Stimulated activated CD8-positive, alpha-beta memory T cell treated with anti-CD3 and anti-CD28 coated beads, Interleukin-7, amount 100 ng/mL, for 4 hours (primary cell): ENCODE measurements at places on chromosomes 5 and 9.

- DNase-seq: no peak
Measured at GRCh38 chr5:128586848-128587247, 48.8 kb upstream of the FBN2 start.

DNA sequence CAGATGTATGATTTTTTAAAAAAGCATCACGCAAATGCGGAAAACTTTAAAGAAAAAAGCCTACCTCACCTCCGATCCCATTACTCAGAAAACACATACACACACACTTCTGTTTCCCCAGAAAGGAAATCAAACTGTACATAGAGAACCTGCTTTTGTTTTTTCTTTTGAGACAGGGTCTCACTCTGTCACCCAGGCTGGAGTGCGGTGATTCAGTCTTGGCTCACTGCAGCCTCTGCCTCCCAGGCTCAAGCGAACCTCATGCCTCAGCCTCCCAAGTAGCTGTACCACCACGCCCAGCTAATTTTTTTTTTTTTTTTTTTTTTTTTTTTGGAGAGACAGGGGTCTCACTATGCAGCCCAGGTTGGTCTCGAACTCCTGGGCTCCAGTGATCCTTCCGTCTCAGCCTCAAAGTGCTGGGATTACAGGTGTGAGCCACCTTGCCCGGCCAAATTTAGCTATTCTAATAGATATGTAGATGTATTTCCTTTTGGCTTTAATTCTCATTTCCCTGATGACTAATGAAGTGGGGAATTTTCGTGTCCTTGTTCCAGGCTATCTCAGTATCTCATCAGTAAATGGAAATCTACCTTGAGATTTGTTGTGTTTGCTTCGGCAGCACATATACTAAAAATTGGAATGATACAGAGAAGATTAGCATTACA is 25.7 kb upstream of the EEIG1 start:
- no peak for DNase-seq

DNA sequence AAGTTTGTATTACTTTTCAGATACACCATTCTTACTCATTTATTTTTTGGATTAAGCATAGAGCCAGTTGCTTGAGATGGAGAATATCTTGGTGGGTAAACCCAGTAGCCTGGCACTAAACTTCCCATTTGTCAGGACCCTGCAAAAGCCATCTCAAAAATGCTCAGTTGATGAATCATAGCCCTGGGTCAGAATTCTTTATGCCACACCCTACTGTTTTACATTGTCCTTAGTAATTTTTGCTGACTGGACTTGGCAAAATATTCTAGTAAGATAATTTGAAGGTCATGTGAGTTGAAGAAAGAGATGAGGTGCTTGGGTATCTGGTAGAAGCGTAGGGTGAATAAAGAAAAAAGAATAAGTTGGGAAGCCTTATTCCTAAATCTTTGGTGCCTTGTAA is 50.7 kb downstream of the C7 start:
- no peak for DNase-seq

DNA sequence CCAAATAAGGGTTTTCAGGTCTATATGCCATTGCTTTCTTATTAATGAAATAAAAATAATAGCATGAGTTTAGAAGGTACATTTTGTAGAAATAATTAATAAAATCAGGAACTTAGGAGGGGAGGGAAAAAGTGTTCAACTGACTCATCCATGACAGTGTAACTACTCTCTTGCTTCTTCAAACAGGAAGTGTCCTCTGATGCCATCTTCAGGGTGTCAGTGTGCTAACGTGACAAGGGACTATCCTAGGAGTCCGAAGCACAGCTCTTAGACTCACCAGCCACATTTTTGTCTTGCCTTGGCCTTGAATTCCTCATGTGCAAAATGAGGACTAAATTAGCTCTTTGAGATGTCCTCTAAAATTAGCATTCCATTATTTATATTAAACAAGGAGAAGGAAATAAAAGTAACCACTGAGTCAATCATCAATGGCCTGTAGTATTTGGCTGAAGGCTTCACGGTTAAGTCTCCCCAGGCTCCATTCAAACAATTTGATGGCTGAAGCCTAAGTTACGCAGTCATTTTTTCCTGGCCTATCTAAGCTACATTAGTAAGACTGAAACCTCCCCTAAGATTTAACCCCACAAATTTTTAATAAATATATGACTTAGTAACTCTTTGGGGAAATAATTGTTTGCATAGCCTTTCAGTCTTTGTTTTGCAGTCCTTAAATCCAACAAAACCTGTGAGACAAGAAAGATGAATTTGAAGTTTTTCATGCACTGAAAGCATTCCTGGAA is 151.1 kb downstream of the ARL15 start:
- no peak for DNase-seq

DNA sequence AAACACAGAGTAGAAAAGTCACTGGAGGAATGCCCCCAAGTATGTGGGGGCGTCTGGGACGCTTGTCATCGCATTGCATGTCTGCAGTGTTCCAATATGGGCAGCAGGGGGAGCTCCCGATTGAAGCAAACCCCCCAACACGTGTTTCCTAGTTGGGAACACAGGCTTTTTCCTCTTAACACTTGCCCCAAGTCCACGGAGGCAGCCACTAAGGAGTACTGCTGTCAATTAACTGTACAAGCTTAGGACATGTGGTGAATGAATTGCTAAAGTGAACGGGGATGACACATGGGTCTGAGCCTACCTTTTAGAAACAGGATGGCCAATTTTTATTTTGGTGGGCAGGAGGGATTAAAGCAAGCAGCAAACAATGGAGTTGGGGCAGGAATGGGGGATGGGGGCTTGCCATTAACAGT is 2.2 kb downstream of the GABRB2 start:
- DNase-seq: no peak

DNA sequence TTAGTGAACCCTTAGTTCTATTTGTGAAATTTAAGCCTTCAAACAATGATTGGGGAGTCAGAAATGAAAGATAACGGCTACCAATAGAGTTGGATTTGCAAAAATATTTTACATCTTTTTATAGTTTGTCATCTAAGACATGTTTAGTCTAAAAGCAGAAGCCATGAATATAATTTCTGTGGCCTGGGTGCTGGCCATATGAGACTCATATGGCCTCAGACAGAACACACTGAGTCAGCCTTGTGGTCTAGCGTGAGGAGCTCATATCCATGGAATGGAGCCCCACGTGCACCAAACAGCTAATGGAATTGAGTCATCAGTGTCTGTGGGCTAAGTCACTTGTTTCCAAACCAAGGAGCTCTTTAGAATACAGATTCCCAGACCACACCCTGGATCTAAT is 240.7 kb upstream of the NREP start:
- no peak for DNase-seq

- no peak for DNase-seq
Measured at GRCh38 chr9:137028263-137029057, 423 bp upstream of the ABCA2 start.

GRCh38 chr9:96418920-96419690 is 935 bp upstream of the ZNF367 start:
- peak; percentile 43 for DNase-seq

GRCh38 chr9:78698371-78698770 is 401.4 kb downstream of the PSAT1 start:
- no peak for DNase-seq

- no peak for DNase-seq
Measured at GRCh38 chr9:114206221-114206789, 51.0 kb downstream of the COL27A1 start.

DNA sequence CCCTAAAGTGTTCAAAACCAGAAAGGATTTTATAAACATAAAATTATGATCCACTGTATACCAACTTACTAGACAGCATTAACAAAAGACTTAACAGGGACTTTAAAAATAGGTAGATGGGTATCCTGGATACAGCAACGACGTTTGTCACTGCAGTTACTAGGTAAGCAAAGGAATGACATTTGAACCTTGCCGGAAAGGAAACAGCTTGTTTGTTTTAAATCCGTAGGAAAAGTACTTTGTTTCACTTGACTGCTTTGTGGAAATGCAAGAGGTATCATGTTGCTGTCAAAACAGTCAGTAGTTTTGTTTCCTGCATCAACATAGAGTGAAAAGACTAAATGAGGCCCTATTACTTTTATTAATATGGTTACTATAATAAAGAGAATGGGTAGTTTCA is 122.9 kb downstream of the CDC42SE2 start:
- no peak for DNase-seq

DNA sequence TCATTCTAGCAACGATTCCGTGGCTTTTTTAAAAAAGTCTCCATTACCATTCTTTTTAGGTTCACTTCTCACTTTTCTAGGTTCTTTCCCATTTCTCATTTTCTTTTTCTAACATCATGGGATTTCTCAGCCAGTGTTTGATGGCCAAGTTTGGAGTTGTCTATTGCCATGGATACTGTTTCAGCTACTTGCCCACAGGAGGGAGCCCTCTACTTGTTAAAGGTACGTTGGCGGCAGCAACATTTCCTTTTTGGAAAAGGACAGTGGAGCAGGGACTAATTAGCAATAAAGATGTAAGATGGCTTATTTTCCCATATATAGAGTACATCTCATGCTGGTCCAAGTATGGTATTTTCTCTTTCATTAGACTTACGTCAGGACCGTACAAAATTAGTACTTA is 2257.5 kb upstream of the C9orf72 start:
- no peak for DNase-seq

GRCh38 chr9:119533504-119533903 is 164.3 kb upstream of the BRINP1 start:
- no peak for DNase-seq

DNA sequence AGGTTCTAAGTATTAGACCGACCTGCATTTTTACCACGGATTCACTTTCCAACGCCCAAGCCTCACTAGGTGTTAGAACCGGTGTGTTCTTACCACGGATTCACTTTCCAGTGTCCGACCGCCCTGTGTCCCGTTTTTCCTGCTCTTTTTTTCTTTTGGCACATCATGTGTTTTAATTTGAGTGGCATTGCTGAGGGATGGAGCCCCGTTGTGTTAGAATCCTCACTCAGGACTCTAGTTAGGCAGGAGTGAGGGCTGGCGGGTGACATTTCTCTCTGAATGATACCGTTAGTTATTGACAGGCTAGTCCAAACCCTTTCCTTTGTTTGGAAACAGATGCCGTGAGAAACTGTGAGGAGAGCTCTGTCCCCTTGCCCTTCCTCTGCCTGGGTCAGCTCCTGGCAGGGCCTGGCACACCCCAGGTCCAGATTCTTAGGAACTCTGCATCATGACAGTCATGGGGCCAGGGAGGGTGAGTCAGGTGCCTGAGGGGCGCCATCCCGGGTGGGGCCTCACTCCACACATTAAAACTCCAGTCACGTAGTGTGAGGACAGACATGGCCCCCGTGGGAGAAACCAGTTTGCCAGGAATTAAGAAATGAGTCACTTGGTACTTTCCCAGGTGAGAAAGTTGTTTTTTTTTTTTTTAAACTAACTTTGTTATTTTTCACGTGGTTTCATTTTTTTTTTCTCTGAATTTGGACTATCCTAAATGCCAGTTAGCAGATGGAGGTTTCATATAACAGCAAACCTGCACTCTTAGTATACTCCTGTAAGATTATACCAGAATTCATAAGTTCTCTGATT is 15.8 kb downstream of the EXOC3 start:
- DNase-seq: peak; percentile 46
